ENCODE measurements at places on chromosomes 11 and 22. TPM values are rescaled to one million over a fixed set of nuclear protein-coding genes. Genes with fewer than 3 reads are reported as not detected.

The NNMT gene
- not detected for total RNA-seq

The SCGB1A1 gene
- total RNA-seq = not detected

The P2RX3 gene
- total RNA-seq = not detected

The CHRM1 gene
- total RNA-seq = not detected

The SLC17A6 gene
- total RNA-seq = not detected

DNA sequence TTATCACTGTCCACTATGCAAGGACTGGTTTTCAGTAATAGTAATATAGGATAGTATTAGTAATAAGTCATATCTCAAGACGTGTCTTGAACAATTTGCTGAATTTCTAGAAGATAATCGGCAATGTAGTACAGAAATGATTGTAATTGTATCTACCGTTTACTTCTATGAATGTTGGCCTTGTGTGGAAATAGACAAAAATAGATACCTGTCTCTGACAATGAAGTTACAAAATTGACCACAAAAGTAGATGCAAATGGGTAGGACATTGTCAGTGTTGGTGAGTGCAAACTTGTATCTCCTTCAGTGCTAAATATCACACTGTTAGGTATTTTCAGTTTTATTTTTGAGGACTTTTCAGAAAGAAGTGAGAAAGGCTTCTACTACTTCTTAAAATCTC lies 43.1 kb downstream of the SVIP start:
- no peak for DNase-seq

DNA sequence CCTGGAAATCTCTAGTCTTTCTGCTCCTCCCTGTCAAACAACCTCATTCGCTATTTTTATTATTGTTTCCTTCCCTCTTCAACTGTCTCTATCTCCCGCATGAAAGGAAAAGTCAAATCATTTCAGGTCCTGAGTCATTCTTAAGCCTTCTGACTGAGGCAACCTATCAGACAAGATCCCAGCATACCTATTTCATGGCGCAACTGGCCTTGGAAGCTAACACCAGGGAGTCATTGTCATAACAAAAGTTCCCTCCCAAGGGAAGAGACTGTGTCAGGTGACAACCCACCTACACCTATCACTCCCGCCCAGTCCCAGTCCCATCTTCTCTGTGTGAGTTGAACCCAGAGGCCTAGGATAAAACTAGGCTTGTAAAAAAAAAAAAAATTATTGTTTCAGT lies 10.2 kb upstream of the ARHGAP42 start:
- DNase-seq = no peak

DNA sequence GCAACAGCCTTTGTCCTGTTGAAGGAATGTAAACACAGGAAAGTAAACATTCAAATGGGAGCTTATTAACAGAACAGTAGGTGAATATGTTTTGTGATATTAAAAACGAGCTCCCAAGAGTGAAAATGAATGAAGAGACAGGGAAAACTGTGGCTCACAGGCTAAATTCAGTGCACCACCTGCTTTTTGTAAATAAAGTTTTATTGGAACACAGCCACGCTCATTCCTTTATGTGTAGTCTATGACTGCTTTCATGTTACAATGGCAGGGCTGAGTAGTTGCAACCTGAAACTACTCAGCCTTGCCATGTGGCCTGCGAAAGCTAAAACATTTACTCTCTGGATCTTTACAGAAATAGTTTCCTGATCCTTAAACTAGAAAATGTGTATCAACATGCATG lies 136.9 kb downstream of the MYO18B start:
- no peak for DNase-seq

- no peak for DNase-seq
Measured at GRCh38 chr11:83374311-83374710, 88.1 kb upstream of the CCDC90B start.
